ENCODE measurements at places on chromosomes 3 and 15.

DNA sequence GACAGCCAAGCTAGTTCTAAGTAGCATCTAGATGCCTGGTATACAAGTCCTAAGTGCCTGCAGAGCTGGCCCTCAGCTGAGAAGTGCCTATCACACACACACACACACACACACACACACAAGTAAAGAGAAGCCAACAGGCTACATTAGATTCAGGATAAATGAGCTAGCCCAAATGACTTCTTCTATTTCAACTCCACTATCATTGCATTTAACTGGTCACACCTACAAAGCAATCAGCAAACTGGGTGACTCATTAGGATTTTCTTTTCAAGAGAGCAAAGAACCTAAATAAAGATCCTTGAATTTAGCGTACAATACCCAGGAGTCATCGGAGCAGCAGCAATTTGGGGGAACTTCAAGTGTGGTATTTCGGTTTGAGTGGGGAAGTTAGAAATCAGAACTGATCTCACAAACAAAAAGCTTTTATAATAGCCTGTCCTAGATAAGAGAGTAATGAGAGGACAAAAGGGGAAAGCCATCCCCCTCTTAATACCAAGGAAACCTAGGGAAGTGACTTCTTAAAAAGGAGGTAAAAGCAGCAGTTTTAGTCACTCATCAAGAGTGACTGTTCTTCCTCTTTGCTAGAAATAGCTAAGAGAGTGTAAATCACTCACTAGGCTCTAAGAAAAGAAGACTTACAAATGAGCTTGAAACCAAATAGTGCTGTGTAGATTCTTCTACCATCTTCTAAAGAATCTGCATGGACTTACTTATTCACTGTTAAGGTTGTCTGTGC is 112.7 kb downstream of the TNIK start:
- peaks cover 59% of the 10 kb centered on the region for H3K4me1 ChIP-seq
- H3K4me3 ChIP-seq = peak overlapping the region; percentile 45

DNA sequence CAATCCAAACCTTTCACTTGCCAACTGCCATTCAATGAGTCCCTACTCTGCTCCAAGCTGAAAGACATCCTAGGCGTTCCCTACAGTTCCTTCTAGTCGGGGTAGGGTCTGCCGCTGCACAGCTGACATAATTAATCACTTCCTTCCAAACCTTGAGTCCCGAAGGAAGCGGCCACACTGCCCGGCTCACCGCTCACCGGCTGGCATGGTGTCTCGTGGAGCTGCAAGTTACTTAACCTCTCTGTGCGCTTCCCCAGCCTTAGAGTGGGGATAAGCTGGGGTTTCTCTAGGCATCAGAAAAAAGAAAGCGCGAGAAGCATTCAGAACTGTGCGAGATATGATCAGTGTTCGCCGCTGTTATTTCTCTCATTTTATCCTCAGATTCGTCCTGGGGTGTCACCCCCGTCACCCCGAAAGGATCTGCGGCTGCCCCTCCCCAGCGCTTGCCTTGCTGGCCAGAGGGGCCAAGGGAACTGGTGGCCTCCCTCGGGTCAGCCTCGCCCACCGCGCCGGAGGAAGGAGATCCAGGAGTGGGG is 748 bp downstream of the MRPS25 start:
- peak overlapping the region; percentile 91 for H3K4me3 ChIP-seq
- peak overlapping the region; percentile 82 for H3K27ac ChIP-seq
- H3K4me1 ChIP-seq = peaks cover 18% of the 10 kb centered on the region
- no peaks in the 10 kb centered on the region for H3K27me3 ChIP-seq
- no peaks in the 10 kb centered on the region for H3K36me3 ChIP-seq

GRCh38 chr3:170692720-170693119 is 106.8 kb upstream of the SLC7A14 start:
- no peaks in the 10 kb centered on the region for H3K36me3 ChIP-seq
- H3K27ac ChIP-seq = no peak overlapping the region
- no peak for DNase-seq

GRCh38 chr3:152518346-152518745 is 249.6 kb downstream of the MBNL1 start:
- no peaks in the 10 kb centered on the region for H3K4me1 ChIP-seq
- H3K36me3 ChIP-seq = no peaks in the 10 kb centered on the region
- H3K27me3 ChIP-seq = peaks cover 21% of the 10 kb centered on the region
- H3K4me3 ChIP-seq = no peak overlapping the region

DNA sequence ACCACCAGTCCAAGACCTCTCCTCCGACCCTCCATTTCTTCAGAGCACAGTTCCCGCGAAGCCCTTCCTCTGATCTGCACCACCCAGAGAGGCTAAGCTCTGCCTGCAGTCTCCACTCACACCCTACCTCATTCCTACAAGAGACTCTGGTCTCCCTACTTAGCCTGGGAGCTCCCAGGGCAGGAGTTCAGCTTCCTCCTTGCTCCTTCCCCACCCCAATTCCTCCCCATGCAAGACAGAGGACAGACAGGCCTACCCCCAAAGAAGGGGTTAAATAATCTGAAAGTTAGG is 12.6 kb upstream of the VIPR1 start:
- peaks cover 14% of the 10 kb centered on the region for H3K27me3 ChIP-seq
- H3K27ac ChIP-seq = no peak overlapping the region
- H3K4me3 ChIP-seq = no peak overlapping the region
- no peaks in the 10 kb centered on the region for H3K4me1 ChIP-seq

DNA sequence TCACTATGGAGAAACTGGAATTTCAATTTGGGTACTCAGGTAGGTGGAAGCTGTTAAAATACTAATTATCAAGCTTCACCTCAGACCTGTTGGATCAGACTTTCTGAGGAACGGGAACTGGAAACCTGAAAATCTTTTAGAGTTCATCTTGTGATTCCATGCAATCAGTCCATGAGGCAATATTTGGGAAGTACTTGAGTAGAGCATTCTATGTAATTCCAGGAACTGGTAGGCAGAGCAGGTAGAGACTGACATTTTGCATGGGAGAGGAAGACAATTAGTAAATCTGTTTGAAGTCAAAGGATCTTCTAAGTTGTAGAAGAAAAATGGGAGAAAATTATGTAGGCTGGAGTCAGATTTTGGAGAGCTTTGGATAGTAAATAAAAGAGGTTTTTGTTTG is 43.1 kb downstream of the FGF7 start:
- peaks cover 3% of the 10 kb centered on the region for H3K27me3 ChIP-seq
- H3K36me3 ChIP-seq = no peaks in the 10 kb centered on the region
- no peak for DNase-seq

DNA sequence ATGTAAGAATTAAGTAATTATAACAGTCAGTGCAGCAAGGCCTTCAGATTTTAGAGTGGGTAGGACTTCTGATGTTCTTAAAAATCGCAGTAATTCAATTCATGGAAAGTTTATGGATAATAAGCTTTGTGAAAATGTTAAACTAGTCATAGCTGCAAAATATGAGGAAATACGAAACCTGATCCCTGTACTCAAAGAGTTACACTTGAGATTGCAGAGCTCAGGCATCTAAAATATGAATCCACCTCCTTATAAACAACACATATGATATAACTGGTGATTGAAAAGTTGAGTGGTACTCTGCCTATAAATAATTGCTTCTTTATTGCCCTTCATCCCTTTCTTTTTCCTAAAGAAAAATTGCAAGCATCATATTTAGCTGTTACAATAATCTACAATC is 473.3 kb downstream of the OTOL1 start:
- H3K27ac ChIP-seq = no peak overlapping the region
- no peak overlapping the region for H3K4me3 ChIP-seq
- H3K36me3 ChIP-seq = no peaks in the 10 kb centered on the region
- DNase-seq = no peak

DNA sequence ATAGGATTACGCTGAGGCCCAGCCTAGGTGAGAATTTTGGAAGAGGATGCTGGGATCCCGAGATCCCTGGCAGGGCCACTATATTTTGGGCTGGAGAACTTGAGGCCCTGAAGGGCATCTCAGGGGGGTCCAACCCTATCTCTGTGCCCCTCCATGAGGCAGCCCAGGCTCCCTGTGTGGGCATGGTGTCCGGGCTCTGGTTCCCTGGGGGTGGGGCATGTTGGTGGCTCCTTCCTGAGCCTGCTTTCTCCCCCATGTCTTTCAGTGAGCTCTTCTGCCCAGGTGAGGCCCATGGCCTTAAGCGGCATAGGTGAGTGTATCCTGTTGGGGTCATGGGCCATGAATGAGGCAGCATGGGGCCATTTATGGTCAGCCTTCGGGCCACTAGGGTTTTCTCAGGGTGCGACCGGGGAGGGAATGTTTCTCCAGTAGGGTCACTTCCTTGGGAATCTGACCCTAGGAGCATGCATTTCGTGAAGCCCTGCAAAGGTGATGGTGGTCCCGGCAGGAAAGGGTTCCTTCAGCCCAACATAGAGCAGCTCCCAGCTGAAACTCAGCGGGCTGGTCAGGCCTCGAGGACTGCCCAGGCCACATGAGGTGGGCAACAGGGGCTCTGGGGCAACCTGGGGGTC is 191.3 kb downstream of the UBE3A start:
- no peak overlapping the region for H3K4me3 ChIP-seq
- no peaks in the 10 kb centered on the region for H3K4me1 ChIP-seq
- no peaks in the 10 kb centered on the region for H3K27me3 ChIP-seq
- no peak for DNase-seq
- no peaks in the 10 kb centered on the region for H3K36me3 ChIP-seq

DNA sequence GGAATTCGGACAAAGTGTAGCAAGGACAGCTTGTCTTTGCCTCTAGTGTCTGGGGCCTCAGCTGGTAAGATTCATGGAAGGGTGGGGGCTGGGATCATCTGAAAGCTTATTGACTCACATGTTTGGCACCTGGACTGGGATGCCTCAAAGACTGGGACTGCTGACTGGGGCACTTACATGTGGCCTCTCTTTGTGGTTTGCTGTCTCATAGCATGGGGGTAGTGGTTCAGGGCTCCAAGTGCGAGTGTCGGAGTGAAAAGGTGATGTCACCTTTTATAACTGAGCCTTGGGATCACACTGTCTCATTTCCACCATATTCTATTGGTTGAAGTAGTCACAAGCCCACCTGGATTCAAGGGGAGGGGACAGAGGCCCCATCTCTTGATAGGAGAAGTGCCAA is 6.8 kb downstream of the MFSD1 start:
- H3K36me3 ChIP-seq = peaks cover 16% of the 10 kb centered on the region
- no peak overlapping the region for H3K27ac ChIP-seq
- no peak for DNase-seq

DNA sequence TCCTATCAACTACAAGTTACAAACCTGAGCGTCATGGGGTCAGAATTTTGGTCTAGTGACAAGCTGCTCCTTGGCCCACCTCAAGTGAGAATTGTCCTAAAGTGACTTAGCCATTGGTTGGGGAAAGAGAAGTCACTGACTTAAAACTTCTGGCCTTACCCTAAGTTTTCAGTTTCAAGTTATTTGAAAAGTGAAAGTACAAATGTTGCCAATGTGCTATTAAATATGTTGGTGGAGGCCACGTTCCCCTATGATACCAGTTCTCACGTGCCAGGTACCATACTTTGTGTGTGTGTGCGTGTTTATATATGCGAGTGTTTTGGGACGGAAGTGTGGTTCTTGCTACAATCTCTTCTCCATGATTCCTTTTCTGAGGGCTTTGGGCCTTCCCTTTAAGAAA is 22.6 kb upstream of the RASGRP1 start:
- H3K4me1 ChIP-seq = peaks cover 55% of the 10 kb centered on the region
- H3K36me3 ChIP-seq = peaks cover 16% of the 10 kb centered on the region
- DNase-seq = no peak
- H3K27me3 ChIP-seq = no peaks in the 10 kb centered on the region
- H3K4me3 ChIP-seq = no peak overlapping the region

- no peak overlapping the region for H3K4me3 ChIP-seq
- no peaks in the 10 kb centered on the region for H3K36me3 ChIP-seq
- H3K27ac ChIP-seq = no peak overlapping the region
- DNase-seq = no peak
- H3K4me1 ChIP-seq = peaks cover 17% of the 10 kb centered on the region
- no peaks in the 10 kb centered on the region for H3K27me3 ChIP-seq
These were observed 13.3 kb upstream of the SH3BP5 start for GRCh38 chr3:15345608-15346137.

- no peaks in the 10 kb centered on the region for H3K27me3 ChIP-seq
- DNase-seq = no peak
- no peaks in the 10 kb centered on the region for H3K4me1 ChIP-seq
- H3K27ac ChIP-seq = no peak overlapping the region
- H3K36me3 ChIP-seq = no peaks in the 10 kb centered on the region
These were observed 208.7 kb upstream of the CDIN1 start for GRCh38 chr15:36370731-36371112.

DNA sequence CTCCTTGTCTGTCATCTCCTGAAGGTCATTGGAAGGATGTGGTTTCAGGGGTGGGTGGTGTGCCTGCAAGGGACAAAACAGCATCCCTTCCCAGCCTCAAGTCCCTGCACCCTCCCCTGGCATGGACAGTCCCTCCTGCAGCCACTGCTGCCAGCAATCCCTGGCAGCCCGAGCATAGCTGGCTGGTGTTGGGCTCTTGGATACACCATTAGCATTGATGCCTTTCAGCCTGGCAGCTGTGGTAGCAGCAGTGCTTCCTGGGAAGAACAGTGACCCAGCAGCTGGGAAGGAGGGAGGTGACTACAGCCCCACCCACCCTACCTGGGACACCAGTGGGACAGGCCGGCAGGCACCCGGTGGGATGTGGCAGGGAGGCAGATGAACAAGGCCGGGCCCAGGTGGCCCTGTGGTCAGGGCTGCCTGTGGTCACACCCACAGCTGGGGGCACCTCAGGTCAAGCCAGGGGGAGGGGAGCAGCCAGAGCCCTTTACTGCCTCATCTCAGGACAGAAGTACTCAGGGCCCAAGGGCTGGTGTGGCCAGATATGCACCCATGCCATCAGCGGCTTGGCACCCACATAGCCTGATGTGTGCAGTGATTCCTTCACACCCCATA is 32.9 kb upstream of the TMEM115 start:
- H3K27ac ChIP-seq = no peak overlapping the region
- no peak for DNase-seq
- no peaks in the 10 kb centered on the region for H3K36me3 ChIP-seq
- peaks cover 6% of the 10 kb centered on the region for H3K4me1 ChIP-seq

DNA sequence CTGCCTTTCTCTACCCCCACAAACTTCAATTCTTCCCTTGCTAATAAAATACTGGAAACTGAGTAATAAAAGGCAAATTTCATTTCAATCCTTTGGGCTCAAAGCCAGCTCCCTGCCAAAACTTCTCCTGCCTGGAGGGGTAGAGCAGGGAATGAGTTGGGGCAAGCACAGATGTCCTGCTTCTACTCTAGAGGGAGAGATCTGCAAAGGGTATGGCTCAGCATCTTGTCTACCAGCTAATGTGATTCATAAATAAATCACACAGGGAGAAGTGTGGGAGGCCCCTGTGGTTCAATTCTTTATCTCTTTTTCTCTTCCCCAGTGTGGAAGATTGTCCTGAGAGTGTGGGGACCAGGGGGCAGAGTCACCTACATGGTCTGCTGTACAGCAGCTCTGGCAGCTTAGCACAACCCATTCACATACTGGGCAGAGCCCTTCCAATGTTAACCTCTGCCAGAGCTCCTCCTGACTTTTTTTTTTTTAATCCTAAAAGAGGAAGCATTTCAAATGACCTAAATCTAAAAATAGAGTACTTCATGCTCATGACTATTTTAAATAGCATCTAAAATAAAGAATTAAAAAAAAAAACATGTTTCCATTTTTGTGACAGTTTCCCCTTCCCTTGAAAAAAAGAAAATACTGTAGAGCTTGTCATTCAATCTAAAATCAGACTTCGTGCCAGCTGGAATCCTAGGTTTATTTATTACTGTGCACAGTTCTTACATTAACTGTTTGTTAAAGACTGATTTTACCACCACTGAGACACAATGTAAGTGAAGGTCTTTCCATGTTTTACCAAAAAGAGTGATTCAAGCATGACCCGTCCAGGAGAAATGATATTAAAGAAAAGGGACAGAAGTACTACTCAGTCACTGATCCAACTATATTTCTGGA is 1083.7 kb upstream of the CFAP20DC start:
- no peak overlapping the region for H3K4me3 ChIP-seq
- no peaks in the 10 kb centered on the region for H3K36me3 ChIP-seq
- peaks cover 14% of the 10 kb centered on the region for H3K4me1 ChIP-seq
- H3K27ac ChIP-seq = no peak overlapping the region

Measured in natural killer cell treated with Interleukin-12 subunit alpha and Interleukin-12 subunit beta and Interleukin-15 and Interleukin-18, amount 100 ng/mL, for 72 hours (primary cell).